ENCODE measurements at places on chromosomes 1 and 21.

DNA sequence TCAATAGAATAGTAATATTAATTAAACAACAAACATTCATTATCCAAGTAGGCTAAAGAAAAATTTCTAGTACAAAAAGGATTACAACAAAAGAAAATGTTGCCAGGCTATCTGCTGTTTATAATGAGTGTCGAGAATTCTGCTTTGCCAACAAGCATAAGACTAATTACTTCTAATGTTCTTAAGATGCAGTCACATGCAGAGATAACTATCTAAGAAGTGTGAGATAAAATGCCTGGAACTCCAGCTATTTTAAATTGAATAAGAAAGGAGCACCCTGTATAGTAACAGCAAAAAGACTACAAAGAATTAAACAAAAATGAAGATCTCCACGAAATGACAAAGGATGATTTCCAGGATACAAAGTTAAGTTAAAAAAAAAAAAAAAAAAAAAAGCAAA lies 59.9 kb downstream of the APP start:
- no peak for DNase-seq

DNA sequence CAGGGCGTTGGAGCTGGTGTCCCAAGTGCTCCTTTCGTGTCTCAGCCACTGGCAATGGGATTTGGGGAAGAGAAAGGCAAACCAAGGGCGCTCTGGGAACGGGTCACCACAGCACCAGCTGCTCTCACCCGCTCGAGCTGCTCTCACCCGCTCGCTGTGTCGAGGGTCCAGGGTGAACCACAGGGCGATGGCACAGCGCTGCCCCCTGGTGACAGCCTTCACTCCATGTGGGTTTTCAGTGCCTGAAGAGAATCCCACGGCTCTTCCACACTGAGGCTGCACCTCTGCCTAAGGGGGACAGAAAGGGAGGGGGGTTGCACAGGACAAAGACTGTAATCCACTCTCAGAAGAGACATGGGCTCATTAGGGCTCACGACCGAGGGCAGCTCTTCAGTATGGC lies 7.1 kb upstream of the CLDN19 start:
- DNase-seq = no peak

GRCh38 chr1:29394521-29395225 lies 158.4 kb downstream of the PTPRU start:
- no peak for DNase-seq

DNA sequence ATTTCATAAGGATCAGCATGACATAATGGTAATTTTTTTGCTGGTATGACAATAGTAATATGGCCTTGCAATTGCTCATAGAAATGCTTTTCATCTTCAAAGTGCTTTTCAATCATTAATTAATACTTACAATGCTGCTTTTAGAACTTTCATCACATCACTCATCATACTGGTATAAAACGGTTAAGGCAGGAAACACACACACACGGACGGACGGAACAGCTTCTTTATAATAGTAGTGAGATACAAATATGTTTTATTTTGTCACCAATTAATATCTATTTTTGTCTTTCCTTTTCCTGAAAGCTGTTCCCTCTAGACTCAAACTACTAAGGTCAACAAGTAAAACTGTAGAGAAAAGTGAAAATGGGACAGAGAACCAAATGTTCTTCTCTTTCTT lies 353.9 kb upstream of the PKN2 start:
- DNase-seq = no peak

- DNase-seq = no peak
These were observed 8.6 kb upstream of the TACSTD2 start for GRCh38 chr1:58585581-58586151.

- DNase-seq = peak; percentile 14
These were observed 67.3 kb upstream of the CNTN2 start for GRCh38 chr1:204975568-204976235.

All from activated CD4-positive, CD25-positive, alpha-beta regulatory T cell (primary cell).